Activated T-cell treated with anti-CD3 and anti-CD28 coated beads, Interleukin-2, amount 50 U/mL, for 4 hours (primary cell): ENCODE measurements at places on chromosomes 13 and 19. TPM values are rescaled to one million over a fixed set of nuclear protein-coding genes. Genes with fewer than 3 reads are reported as not detected.

GRCh38 chr19:7349961-7350711, 1.4 kb downstream of the ARHGEF18 start:
- DNase-seq: peak; percentile 25

GRCh38 chr13:30053939-30054338, 203.5 kb upstream of the UBL3 start:
- DNase-seq: no peak

- no peak for DNase-seq
These were observed 547.7 kb upstream of the SLITRK1 start for GRCh38 chr13:84430015-84430414.

GRCh38 chr19:13132471-13133180, 14.6 kb downstream of the NACC1 start:
- peak; percentile 47 for DNase-seq

GRCh38 chr13:51230477-51231105, 8.4 kb downstream of the FAM124A start:
- no peak for DNase-seq

GRCh38 chr19:30719189-30719998, 347.2 kb downstream of the ZNF536 start:
- DNase-seq: no peak

GRCh38 chr13:100388923-100389322, 199.7 kb downstream of the GGACT start:
- DNase-seq: no peak

DNA sequence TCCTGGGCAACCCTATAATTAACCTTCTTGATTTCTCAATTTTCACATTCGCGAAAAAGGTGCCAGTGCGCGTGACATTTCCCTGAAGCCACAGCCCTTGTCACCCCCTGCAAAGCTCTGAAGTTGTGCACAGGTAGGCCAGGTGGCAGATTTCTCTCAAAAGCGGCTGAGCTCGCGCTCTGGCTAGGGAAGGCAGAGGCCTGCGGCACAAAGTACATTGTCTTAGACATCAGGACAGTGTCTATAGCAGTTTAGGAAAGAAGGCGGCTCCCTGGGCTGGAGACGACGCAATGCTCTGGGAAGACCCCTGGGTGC, 42.9 kb upstream of the ZNF14 start:
- DNase-seq: no peak

GRCh38 chr13:98489446-98490194, 87.3 kb downstream of the STK24 start:
- DNase-seq: no peak

DNA sequence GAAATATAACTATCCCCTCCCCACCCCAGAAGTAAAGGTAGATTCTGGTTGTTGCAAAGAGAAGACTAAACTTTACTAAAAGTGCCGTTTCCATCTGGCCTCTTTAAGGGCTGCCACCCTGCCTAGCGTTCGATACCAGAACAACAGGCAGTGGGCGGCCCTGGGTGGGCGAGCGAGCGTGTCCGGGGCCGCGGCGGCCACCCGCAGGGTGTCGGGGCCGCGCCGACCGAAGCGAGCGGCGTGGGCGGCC, 2.6 kb downstream of the FGF9 start:
- DNase-seq: peak; percentile 21

GRCh38 chr13:50685491-50685890, 158.0 kb downstream of the DLEU7 start:
- DNase-seq: no peak

DNA sequence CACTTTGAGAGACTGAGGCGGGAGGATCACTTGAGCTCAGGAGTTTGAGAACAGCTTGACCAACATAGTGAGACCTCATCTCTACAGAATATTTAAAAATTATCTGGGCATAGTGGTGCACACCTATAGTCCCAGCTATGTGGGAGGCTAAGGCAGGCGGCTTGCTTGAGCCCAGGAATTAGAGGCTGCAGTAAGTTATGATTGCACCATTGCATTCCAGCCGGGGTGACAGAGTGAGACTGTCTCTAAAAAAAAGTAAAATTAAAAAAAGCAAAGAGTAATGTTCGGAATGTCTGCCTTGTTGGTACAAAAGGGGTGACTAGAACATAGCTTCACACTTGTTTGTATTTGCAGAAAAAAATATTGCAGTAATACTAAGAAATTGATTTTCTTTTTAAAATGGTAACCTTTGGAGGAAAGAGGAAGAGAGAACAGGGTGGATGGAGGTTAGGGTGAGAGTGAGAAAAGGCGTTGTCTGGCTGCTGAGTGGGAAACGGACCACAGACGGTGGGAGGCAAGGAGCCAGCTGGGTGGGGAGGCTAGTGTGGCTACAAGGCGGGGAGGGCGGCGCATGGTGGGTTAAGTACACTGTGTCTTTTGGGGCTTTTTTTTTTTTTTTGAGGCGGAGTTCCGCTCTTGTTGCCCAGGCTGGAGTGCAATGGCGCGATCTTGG, 10.2 kb downstream of the PPP1R14A start:
- no peak for DNase-seq

DNA sequence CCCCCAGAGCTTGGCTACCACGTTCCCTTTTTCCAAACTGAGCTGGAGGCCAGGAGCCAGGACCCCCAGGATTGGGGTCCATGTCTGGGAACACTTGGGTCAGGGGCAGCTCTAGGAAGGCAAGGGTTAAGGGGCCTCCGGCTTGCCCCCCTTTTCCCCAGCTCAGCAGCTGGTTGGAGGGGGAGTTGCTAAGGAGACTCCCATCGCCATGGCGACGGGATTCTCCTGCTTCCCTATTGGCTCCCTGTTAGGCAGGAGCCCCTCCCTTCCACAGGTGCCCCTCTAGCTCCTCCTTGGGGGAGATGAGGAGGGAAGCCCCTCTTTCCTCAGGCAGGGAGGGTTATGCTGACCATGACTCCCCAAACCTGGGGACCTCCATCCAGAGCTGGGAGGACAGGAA, 33.9 kb downstream of the PDE4A start:
- DNase-seq: no peak

Gene PSG1
- total RNA-seq: not detected

Gene CLDND2
- total RNA-seq: 6.4 TPM

Gene ZNF599
- total RNA-seq: 1.9 TPM

Gene C13orf46
- total RNA-seq: 1.5 TPM
